Psoas muscle (tissue), 8 donors: ENCODE measurements at places on chromosomes 1 and 21. TPM values are rescaled to one million over a fixed set of nuclear protein-coding genes. Genes with fewer than 3 reads are reported as not detected.

PCNT gene
- 248 TPM for polyA plus RNA-seq

CLDN17 gene
- not detected for polyA plus RNA-seq

MTARC2 gene
- polyA plus RNA-seq: 5.7 TPM

IGSF9 gene
- 0.01 TPM for polyA plus RNA-seq

DNA sequence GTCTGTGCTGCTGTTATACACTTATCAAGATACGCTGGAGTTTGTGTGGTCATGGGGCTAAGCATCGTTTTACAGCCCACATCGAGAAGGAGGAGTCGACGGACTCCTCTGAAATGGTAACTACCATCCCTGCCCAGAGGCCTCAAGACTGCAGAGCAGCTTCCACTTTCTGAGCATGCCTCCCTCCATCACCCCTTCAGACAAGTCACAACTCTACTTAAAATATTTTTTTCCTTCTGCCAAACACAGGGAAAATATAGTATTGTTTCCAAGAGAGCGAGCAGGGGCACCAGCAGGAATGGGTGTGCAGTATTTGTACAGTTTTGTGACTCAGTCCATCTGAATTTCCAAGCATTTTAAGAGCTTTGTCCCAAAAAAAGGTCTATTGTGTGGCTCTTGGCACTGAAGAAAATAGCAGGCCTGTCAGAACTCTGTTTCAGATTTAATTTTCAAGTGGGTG, 14.1 kb downstream of the EVA1C start:
- no peak for DNase-seq

DNA sequence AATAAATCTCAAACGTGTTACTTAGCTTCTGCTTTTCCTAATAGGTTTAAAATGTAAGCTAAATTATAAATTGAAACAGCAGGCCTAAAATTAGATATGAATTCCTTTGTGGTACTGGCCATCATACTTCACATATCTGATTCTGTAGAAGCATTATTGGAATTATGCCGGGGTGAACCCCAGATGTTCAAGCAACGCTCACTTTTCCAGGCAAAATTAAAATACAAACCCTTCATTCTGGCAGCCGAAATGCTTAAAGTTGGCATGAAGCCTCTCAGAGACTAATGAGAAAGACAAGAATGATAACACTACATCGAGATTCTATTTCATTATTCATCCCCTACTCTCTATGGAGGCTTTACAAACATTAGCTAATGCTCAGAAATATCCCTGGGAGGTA, 1352.7 kb upstream of the ADGRL2 start:
- DNase-seq: no peak

DNA sequence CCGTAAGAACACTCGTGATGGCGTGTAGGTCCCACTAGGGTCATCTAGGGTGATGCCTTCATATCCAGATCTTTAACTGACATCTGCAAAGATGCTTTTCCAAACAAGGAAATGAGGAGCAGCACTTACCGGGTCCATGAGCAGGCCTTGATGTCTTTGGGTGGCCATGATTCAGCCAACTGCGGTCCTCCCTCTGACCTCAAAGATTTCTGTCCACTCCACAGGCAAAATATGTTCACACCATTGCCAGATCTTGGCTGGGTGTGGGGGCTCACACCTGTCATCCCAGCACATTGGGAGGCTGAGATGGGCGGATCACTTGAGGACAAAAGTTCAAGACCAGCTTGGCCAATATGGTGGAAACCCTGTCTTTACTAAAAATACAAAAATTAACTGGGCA, 18.2 kb downstream of the TRPM2 start:
- no peak for DNase-seq

DNA sequence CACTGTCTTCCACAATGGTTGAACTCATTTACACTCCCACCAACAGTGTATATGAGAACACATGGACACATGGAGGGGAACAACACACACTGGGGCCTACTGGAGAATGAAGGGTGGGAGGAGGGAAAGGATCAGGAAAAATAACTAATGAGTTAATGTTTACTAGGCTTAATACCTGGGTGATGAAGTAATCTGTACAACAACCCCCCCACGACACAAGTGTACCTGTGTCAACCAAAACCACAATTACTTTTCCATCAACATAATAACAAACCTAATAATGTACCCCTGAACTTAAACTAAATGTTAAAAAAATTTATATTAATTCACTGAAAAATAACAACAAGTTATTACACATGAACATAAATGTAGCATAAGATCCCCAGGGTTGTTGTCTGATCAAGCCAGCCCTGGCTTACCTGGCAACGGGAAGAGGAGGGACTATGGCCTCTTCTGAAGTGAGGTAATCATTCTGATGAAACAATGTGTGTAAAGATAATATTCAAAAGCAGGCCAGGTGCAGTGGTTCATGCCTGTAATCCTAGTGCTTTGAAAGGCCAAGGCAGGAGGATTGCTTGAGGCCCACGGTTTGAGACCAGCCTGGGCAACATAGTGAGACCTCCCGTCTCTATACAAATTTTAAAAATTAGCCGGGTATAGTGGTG, 40.8 kb upstream of the HEATR1 start:
- no peak for DNase-seq

DNA sequence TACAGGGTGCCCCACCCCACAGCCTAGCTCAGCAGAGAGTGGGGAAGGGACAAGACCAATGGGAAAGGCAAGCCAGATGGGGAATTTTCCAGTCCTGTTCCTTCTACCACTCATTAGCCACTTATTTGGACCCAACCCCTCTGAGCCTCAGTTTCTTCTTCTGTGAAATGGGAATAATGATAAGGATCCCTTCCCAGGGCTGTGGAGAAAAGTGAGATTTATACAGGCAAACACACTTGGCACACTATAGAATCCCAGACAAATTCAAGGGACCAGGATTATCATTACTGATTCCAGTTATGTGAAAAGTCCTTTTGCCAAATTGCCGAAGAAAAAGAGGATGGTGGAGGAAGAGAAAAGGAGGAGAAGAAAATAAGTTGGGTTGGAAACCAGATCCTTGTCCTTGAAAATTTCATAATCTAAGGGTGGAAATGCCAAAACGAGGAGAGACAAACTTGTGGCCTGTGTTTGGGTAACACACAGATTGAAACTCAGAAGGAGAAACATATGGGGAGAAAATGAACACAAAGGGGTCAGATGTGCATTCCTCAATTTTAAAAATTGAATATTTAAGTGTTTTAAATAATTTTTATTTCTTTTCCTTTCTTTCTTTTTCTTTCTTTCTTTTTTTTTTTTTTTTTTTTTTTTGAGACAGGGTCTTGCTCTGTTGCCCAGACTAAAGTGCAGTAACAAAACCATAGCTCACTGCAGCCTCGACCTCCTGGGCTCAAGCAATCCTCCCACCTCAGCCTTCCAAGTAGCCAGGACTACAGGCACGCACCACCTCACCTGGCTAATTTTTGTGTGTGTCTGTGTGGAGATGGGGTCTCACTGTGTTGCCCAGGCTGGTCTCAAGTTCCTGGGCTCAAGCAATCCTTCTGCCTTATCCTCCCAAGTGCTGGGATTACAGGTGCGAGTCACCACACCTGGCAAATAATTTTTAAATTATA, 9.6 kb downstream of the CAPN2 start:
- no peak for DNase-seq

DNA sequence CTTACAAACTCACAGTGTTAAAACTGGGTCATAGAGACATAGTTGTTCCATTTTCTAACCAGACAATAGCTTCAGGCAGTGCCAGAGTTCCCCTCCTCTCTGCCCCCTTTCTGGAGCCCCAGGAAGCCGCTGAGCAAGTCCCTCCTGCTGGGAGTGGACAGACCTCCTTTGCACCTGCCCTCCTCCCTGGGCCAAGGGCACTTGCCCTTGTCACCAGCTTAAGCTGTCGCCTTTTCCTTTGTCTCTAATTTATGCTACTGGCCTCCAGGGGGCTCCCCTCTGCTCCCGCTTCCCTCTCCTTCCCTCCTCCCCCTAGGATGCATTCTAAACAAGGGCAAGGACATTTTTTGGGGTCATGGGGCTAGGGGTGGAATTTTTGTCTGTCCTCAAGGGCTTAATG, 182.4 kb downstream of the MIS18A start:
- no peak for DNase-seq

- no peak for DNase-seq
Observed at GRCh38 chr1:175717610-175718540, 25.5 kb downstream of the TNR start.

DNA sequence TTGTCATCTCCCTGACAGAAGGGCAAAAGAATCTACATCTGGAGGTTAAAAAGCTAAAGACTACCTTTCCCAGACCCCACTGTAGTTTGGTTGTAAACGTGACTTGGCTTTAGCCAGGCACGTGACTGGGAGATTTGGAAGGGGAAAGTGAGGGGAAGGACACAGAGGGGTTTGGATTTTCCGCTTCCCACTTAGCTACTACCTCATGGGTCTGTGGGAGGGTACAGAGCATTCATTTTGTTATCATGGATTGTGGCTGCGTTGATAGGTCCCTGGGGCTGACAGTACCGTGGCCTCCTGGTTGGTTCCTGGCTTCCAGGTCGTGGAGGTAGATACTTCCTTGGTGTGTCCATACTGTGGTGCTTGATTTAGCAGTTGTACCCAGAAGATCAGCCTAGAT, 2.6 kb downstream of the CHD1L start:
- no peak for DNase-seq

GRCh38 chr1:22522221-22522743, 41.0 kb upstream of the EPHA8 start:
- DNase-seq: no peak

- no peak for DNase-seq
Observed at GRCh38 chr1:204479387-204480136, 15.0 kb downstream of the PIK3C2B start.
